ENCODE measurements at places on chromosomes 1 and 21.

- DNase-seq: no peak
Measured at GRCh38 chr1:20124456-20125057, 5.2 kb upstream of the PLA2G2D start.

GRCh38 chr1:33818071-33818470 is 45.8 kb upstream of the HMGB4 start:
- no peak for DNase-seq

DNA sequence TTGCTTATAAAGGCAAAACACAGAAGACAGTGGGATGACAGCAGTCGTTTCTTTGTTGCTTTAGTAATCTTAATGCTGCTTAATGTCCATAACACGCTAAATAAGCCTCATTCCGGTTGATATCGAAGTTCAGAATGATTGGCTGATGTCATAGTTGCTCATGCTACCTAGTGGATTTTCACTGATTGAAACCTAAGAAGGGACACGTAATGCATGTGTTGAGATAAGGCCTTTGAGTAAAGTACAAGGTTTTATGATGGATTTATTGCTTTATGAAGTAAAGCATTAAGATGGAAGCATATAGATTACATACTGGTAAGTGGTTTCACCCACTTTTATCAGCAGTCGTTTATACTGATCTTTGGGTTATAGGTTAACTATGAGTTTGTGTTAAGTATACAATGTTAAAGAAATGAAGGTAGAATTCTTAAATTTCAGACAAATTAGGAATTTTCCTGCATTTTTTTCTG is 25.1 kb downstream of the IARS2 start:
- no peak for DNase-seq

- DNase-seq: no peak
Measured at GRCh38 chr1:47524272-47524671, 86.4 kb downstream of the FOXD2 start.

DNA sequence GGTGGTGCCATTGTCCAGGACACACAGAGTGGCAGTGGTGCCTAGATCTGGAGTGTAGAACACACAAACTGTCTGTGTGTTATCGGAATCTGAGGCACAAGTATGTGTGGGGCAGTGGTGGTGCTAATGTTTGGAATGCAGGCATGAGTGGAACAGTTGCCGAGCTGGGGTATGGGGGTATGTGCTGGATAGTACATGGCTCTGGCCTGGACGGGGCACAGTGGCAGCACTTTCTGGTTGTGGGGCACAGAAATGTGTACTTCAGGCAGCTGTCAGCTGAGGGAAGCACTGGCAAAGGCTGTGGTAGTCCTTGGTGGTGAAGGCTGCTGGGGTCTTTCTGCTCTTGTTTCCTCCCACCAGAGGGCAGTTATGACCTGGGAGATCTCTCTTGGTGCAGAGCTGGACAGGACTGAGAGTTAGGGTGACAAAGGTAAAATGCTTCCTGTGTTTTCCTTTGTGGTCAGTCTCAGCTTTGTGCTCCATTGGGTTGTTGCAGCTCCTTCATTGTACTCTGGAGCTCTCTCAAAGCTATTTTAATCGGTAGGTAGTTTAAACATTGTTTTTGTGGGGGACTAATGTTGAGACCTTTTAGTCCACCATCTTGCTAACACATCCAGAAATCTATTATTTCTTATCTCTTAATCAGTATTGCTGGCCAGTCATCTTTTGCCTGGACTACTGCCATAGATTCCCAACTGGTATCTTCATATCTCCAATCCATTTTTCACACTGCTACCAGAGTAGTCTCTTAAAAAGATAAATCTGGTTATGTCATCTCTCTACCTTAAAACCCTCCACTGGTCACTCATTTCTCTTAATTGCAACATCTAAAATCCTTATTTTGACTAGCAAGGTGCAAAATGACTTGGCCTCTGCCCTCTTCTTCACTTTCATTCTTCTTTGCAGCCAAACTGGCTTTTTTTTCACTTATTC is 83.9 kb upstream of the NBPF4 start:
- no peak for DNase-seq

Data from right hindlimb (tissue), 1 donor.